ENCODE measurements at places on chromosomes 7 and 10. TPM values are rescaled to one million over a fixed set of nuclear protein-coding genes. Genes with fewer than 3 reads are reported as not detected.

Gene UMAD1
- 5.2 TPM for total RNA-seq

Gene CYCS
- total RNA-seq = 127 TPM

GRCh38 chr7:102403563-102403962 lies 7.4 kb downstream of the PRKRIP1 start:
- no peak for DNase-seq

DNA sequence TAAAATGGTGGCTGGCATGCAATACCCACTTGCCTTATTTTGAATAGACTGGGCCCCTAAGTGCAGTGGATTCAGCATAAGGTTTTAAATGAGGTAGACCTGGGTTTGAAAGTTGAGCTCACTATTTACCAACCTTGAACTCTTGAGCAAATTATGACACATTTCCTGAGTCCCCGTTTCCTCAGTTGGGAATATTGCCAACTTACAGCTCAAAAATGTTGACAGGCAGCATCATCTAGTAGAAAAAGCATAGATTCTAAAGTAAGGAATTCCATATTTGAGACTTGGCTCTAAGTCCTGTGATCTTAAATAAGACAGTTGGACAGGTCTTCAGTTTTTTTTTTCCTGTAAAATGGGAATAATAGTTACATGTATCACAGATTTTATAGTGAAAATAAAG lies 305.5 kb downstream of the ACTR3B start:
- no peak for DNase-seq

- no peak for DNase-seq
Observed at GRCh38 chr10:59838085-59838789, 68.1 kb downstream of the CCDC6 start.

DNA sequence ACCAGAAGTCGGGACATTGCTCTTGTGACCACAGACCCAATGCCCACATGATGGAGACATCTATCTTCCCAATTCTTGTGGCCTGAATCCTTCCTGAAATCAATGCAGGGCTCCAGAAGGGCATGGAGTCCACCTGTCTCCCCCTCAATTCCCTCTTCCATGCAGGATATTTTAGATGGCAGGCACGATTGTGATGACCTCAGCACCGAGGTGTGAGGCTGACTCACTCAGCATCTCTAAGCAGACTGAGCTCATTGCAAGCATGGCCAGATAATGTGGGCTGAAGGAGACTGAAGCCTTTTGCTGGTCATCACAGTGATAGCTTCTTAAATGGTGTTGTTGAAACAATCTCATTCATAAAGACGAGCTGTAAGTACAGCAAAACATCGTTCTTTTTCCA lies 374.9 kb upstream of the PODXL start:
- no peak for DNase-seq

DNA sequence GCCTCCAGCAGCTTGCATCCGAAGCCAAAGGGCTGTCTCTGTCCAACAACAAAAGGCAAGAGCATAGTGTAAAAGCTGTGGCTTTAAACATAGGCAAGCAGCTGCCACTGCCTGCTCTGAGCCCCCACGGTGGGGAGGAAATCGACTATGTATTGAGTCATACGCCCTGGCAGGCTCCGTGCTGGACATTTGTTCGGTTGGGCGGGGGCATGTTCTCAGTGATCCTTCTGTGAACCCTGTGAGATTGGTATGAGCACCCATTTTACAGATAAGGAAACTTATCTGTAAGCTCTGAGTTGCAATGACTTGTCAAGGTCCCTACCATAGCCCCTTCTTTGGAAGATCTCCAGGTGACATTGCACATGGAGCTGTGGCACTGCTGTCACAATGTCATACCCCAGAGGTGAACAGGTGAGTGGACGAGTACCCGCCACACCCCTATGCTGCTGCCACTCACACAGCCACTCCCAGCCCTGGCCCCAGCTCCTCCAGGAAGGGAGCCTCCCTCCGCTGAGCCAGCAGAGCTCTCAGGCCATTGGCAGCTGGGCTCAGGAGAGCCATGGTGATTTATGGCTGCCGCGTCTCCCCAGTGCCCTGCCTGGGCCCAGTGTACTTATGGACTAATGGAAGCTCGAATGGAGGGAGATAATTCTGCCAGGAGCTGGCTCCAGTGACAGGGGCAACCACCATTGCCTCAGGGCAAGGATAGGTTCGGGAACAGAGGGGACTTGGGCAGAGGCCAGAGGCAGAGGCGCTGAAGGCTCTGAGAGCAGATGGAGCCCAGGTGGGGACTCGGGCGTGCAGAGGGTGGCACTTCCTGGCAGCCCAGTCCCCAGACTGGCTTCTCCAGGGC lies 43.7 kb downstream of the UNC5B start:
- DNase-seq = no peak
